ENCODE measurements at places on chromosomes 1 and 21.

GRCh38 chr1:48674641-48675040, 102.0 kb downstream of the BEND5 start:
- no peak for DNase-seq
- no peaks in the 10 kb centered on the region for H3K36me3 ChIP-seq
- H3K27me3 ChIP-seq, result peaks cover 9% of the 10 kb centered on the region
- peaks cover 2% of the 10 kb centered on the region for H3K4me1 ChIP-seq
- H3K4me3 ChIP-seq, result no peak overlapping the region

DNA sequence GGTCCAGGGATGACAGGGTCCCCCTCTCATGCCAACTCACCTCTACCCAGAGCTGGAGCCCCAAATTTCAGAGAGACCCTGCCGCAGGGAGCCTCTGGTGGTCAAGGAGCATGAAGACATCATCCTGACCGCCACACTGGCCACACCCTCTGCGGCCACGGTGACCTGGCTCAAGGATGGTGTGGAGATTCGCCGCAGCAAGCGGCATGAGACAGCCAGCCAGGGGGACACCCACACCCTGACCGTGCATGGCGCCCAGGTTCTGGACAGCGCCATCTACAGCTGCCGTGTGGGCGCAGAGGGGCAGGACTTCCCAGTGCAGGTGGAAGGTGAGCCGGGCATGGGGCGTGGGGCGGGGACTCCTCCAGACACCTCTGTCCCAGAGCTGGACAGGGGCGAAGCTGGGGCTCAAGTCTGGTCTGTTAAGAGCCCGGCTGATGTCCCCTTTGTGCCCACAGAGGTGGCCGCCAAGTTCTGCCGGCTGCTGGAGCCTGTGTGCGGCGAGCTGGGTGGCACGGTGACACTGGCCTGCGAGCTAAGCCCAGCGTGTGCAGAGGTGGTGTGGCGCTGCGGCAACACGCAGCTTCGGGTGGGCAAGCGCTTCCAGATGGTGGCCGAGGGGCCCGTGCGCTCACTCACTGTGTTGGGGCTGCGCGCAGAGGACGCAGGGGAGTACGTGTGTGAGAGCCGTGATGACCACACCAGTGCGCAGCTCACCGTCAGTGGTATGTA, 66.0 kb downstream of the OBSCN start:
- no peak overlapping the region for H3K27ac ChIP-seq
- H3K27me3 ChIP-seq, result no peaks in the 10 kb centered on the region
- no peak for DNase-seq
- H3K4me1 ChIP-seq, result peaks cover 6% of the 10 kb centered on the region

- H3K36me3 ChIP-seq, result peaks cover 43% of the 10 kb centered on the region
- DNase-seq, result no peak
- H3K4me3 ChIP-seq, result no peak overlapping the region
- H3K27ac ChIP-seq, result no peak overlapping the region
Observed at GRCh38 chr1:53769780-53770179, 30.8 kb upstream of the GLIS1 start.

DNA sequence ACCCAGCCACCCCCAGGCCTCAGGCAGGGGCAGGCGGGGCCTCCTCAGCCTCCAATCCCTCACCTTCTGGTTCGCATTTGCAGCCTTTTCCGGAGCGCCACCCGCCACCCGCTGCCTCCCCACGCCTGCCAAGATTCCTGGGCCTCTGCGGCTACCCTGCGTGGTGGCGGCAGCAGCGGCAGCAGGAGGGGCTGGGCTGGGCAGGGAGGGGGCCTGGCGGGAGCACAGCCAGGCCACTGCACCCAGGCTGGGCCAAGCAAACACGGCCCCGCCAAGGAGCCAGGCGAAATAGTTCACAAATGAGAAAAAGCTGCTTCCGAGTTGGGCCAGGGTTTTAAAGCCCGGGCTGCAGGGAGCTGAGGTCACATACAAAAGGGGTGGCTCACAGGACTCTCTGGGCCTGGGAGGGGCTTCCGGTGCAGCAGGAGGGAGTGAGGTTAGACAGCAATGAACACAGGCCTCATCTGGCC, 9.8 kb downstream of the COL8A2 start:
- no peaks in the 10 kb centered on the region for H3K36me3 ChIP-seq
- H3K27ac ChIP-seq, result no peak overlapping the region
- H3K27me3 ChIP-seq, result peaks cover 4% of the 10 kb centered on the region

DNA sequence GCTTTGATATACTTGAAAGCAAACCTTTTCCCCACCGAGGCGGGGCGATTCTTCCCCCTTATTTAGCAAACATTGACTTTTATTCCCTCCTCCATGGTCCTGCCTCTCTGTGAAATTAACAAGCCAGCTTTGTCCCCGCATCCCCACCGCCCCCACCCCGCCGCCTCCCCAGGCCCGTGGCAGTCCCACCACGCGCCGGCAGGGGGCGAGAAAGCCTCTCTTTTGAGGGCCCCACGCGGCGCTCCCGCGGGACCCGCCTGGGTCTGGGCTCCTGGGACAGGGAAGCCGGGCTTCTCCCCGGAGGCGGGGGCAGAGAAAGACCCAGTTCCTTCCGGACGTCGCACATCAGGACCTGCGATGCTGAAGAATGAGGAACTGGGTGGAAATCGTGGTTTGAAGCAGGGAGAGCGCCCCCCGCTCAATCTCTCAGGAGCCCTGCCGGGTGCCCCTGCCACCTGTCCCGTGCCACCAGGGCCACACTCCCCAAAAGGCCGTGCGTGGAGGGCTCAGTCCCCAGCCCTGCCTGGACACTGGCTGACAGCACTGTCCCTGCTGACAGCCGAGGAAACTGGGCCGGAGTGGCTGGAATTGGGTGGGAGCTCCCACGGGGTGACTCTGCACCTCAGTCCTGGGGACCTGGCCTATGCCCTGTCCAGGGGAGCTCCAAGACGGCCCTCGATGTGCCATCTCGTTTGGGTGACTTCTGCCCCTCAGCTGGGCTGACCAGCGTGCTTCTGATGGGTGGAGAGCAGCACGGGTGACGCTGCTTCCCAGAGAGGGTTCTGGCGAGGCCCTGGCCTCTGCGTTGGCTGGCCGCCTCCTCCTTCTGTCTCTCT, 8.6 kb upstream of the ACTRT2 start:
- peak; percentile 83 for DNase-seq
- H3K4me1 ChIP-seq, result no peaks in the 10 kb centered on the region
- H3K27ac ChIP-seq, result no peak overlapping the region
- H3K36me3 ChIP-seq, result no peaks in the 10 kb centered on the region

- no peaks in the 10 kb centered on the region for H3K27me3 ChIP-seq
- H3K4me3 ChIP-seq, result no peak overlapping the region
- H3K4me1 ChIP-seq, result no peaks in the 10 kb centered on the region
- DNase-seq, result no peak
- H3K36me3 ChIP-seq, result no peaks in the 10 kb centered on the region
- no peak overlapping the region for H3K27ac ChIP-seq
Observed at GRCh38 chr1:48338257-48338656, 115.7 kb downstream of the SLC5A9 start.

DNA sequence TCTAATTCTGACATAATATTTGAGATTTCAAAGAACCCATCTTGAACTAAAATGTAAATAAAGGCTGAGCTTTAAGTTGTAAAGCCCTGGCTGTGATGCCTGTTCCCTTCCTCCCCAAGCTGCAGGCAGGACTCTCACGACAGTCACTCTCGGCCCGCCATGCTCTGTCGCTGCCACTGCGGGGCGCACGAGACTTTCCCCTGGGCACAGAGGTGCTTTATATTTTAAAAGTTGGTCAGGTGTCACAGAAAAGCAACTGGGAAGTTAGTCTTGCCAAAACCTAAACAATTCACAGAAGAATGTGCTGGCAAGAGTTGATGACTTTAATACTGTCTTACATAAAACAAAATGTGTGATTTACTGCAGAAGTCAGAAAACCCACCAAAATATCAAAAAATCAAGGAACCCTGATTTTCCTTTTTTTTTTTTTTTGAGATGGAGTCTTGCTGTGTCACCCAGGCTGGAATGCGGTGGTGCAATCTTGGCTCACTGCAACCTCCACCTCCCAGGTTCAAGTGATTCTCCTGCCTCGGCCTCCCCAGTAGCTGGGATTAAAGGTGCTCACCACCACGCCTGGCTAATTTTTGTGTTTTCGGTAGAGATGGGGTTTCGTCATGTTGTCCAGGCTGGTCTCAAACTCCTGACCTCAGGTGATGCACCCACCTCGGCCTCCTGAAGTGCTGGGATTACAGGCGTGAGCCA, 10.7 kb downstream of the LRRC47 start:
- H3K27ac ChIP-seq, result no peak overlapping the region
- H3K4me3 ChIP-seq, result no peak overlapping the region
- no peak for DNase-seq
- H3K27me3 ChIP-seq, result no peaks in the 10 kb centered on the region
- peaks cover 48% of the 10 kb centered on the region for H3K36me3 ChIP-seq

GRCh38 chr1:3988431-3988830, 88.4 kb upstream of the C1orf174 start:
- DNase-seq, result no peak
- peaks cover 3% of the 10 kb centered on the region for H3K4me1 ChIP-seq
- H3K27ac ChIP-seq, result no peak overlapping the region
- H3K4me3 ChIP-seq, result no peak overlapping the region

- H3K4me3 ChIP-seq, result no peak overlapping the region
- no peaks in the 10 kb centered on the region for H3K36me3 ChIP-seq
- no peaks in the 10 kb centered on the region for H3K4me1 ChIP-seq
- H3K27me3 ChIP-seq, result no peaks in the 10 kb centered on the region
Observed at GRCh38 chr1:81660286-81660685, 140.4 kb upstream of the ADGRL2 start.

DNA sequence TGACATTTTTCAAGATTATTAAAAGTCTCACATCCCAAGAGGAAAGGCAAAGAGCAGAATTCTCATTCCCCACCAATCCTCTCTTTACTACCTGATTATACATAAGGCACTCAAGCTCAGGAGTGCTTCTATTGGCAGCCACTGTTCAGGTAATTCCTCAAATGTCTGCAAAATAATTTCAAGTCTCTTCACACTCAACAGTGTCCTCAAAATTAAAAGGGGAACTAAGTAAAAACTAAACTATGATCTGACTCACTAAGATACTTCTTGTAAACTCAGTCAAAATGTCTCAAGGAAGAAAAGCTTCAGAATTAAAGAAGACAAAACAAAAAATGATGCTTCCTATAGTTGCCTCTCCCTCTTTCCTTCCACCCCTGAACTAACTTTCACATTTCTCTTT, 135.6 kb downstream of the GPATCH2 start:
- no peaks in the 10 kb centered on the region for H3K27me3 ChIP-seq
- H3K4me3 ChIP-seq, result no peak overlapping the region
- peaks cover 5% of the 10 kb centered on the region for H3K4me1 ChIP-seq
- H3K27ac ChIP-seq, result no peak overlapping the region

DNA sequence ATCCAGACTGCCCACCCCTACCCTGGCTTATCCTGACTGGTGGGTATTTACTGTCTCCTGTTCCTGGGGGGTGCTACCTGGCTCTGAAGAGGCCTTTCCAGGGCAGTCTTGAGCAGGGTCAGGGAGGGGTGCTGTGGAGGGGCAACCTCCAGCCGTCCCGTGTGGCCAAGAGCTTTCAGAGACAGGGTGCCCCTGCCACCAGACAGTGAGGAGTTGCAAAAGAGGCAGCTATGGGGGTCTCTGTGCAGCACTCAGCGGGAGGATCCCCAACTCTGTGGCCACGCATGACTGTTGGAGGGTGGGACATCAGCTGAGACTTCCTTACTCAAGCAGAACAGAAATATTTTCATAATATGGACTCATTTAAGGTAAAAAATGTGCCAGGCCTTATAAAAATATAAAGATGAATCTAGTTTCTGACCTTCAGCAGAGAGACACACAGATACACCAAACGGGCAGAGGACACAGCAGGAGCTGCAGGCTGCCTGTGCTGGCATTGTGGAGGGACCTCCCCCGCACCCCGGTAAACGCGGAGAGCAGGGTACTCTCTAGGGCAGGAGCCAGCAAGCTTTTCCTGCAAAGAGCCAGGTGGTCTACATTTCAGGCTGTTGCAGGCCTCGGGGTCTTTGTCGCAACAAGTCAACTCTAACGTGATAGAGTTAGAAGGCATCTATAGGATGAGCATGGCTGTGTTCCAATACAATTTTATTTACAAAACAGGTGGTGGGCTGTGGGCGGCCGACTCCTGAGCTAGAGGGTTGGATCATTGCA, 252.6 kb downstream of the RHOU start:
- DNase-seq, result no peak
- H3K36me3 ChIP-seq, result no peaks in the 10 kb centered on the region
- no peak overlapping the region for H3K4me3 ChIP-seq
- no peak overlapping the region for H3K27ac ChIP-seq

GRCh38 chr1:96308314-96308713, 413.3 kb upstream of the PTBP2 start:
- no peak overlapping the region for H3K4me3 ChIP-seq
- H3K27me3 ChIP-seq, result no peaks in the 10 kb centered on the region
- no peak overlapping the region for H3K27ac ChIP-seq
- no peaks in the 10 kb centered on the region for H3K4me1 ChIP-seq
- no peak for DNase-seq

GRCh38 chr1:229874136-229874535, 192.9 kb upstream of the GALNT2 start:
- no peak for DNase-seq
- H3K4me3 ChIP-seq, result no peak overlapping the region
- H3K27me3 ChIP-seq, result peaks cover 12% of the 10 kb centered on the region
- H3K27ac ChIP-seq, result no peak overlapping the region
- H3K4me1 ChIP-seq, result no peaks in the 10 kb centered on the region

DNA sequence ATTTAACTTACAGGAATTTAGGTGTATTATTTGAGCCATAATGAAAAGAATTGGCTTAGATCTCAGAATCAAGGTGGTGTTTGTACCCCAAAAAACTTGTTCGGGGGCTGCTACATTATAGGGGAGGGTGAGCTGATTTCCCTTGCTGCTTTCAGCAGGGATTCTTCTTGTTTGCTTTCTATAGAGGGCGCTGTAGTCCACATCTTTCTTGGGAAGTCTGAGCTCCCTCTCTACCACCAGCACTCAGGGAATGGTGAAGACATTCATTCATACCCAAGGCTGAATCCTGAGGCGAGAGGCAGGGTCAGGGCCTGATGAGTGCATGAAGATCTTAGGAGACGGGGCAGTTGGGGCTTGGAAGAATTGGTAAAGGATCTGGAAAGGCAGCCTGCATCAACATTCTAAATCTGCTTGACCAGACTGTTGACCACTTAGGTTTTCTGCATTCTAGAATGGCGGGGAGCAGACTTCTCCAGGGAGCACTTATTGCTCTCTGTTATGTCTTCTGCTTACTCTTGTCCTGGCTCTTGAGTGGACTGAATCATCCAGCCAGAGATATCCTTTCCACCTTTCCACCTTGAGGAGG, 18.9 kb downstream of the SPATA46 start:
- H3K27ac ChIP-seq, result no peak overlapping the region
- H3K4me3 ChIP-seq, result no peak overlapping the region
- no peaks in the 10 kb centered on the region for H3K4me1 ChIP-seq
- H3K27me3 ChIP-seq, result no peaks in the 10 kb centered on the region
- H3K36me3 ChIP-seq, result no peaks in the 10 kb centered on the region
- no peak for DNase-seq
